ENCODE measurements at places on chromosomes 5 and 9.

GRCh38 chr5:140292212-140293036, 10.5 kb downstream of the PFDN1 start:
- no peak for DNase-seq

- DNase-seq: no peak
Measured at GRCh38 chr9:130892477-130893304, 3.9 kb downstream of the QRFP start.

GRCh38 chr9:114093031-114093471, 6.0 kb downstream of the KIF12 start:
- DNase-seq: no peak

GRCh38 chr5:64384765-64385164, 121.0 kb upstream of the RGS7BP start:
- no peak for DNase-seq

GRCh38 chr5:88858392-88858791, 24.6 kb downstream of the MEF2C start:
- DNase-seq: no peak

DNA sequence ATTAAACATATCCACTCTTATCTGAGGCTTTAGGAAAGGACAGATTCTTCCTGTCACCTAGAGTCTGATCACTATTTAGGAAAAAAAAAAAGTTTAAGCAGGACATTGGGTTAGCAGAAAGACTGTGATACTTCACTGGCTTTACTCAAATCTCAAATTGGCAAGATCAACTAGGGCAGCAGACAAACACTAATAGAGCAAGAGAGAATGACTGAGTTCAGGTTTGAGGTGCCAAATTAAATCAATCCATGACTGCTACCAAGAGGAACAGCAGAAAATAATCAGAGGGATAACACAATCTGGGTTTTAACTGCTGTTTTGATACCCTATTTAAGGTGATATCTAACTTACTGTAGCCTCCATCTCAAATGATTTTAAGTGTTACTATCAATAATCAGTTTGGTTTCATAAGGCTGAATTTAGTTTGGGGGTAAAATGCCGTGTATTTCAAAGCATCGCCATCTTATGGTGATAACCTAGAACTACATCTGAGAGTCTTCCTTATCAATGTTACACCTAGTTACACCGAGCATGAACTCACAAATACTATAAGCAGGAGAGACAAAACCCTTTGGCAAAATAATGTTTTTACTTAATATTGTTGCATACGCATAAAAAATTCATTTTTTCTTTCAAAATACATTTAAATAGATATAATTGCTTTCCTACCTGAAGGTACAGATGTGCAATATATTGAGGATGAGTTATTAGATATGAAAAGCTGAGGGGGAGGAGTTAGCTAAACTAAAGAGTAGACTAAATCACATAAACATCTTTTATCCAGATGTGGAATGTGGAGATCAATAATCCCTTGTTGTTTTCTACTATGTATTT, 286.4 kb upstream of the CDH12 start:
- no peak for DNase-seq

- no peak for DNase-seq
Measured at GRCh38 chr9:131312822-131313770, 23.6 kb downstream of the PLPP7 start.

- DNase-seq: no peak
Measured at GRCh38 chr9:121225240-121225639, 23.6 kb upstream of the RAB14 start.

- DNase-seq: no peak
Measured at GRCh38 chr9:117178596-117179375, 236.1 kb downstream of the ASTN2 start.

DNA sequence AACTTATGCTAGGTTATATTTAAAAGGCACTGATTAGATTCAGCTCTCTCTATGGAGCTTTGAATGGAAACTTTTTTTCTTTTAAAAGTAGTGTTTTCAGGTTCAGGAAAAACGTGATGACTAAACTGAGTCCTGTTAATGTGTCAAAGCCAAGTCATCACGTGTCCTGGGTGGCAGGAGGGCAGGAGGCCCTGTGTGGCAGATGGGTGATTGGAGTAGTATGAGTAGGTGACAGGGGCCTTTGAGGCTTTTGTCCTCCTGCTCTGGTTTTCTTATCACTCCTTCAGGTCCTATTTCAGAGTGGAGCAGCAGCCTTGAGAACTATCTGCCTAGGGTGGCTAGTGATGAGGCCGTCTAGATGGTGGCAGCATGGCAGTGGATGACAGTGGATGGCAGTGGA, 17.7 kb upstream of the CARTPT start:
- DNase-seq: no peak

DNA sequence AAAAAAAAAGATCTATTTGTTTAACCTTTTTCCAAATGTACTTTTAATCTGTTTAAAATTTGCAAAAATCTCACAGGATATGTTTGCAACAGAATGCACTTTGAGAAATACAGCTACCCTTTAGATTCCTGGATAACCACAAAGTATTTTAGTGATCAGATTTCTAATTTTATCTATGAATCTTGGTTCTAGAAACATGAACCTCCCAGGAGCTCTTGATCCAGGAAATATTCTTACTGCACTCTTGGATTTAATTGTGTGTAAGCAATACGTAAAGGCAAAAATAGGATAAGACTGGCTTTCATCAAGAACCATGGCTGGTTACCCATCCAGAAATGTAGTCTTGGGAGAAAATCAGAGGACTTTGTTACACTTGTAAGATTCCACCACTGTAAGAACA, 1581.8 kb upstream of the WWC1 start:
- no peak for DNase-seq

- DNase-seq: no peak
Measured at GRCh38 chr5:5218396-5218795, 78.3 kb downstream of the ADAMTS16 start.

DNA sequence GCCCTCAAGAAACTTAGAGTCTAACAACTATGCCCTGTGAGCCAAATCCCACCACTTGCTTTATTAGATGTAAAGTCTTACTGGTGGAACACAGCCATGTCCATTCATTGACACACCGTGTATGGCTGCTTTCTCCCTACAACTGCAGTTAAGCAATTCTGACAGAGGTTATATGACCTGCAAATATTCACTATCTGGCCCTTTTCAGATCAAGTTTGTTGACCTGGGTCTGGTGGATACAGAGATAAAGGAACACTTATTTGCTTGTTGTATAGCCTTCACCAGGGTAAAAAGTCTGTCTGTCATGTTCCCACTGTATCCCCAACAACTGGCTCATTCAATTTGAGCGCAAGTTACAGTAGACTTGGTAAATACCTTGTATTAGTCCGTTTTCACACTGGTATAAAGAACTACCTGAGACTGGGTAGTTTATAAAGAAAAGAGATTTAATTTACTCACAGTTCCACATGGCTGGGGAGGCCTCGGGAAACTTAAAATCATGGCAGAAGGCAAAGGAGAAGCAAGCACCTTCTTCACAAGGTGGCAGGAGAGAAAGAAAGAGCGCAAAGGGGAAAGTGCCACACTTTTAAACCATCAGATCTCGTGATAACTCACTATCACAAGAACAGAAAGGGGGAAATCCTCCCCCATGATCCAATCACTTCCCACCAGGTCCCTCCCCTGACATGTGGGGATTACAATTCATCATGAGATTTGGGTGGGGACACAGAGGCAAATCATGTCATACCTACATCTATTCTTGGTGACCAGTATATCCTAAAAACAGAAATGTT, 27.9 kb downstream of the DEPDC1B start:
- DNase-seq: no peak

- no peak for DNase-seq
Measured at GRCh38 chr9:16817002-16817401, 53.5 kb downstream of the BNC2 start.

DNA sequence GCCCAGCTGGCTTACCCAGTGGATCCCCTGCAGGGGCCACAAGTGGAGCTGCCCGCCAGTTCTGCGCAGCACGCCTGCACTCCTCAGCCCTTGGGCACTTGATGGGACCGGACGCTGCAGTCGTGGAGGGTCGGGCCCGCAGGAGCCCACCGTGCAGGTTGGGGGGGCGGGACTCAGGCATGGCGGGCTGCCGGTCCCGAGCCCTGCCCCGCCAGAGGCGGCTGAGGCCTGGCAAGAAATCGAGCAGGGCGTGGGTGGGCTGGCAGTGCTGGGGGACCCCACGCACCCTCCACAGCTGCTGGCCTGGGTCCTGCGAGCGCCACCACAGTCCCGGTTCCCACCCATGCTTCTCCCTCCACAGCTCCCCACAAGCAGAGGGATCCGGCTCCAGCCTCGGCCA, 19.2 kb upstream of the BTNL3 start:
- no peak for DNase-seq

DNA sequence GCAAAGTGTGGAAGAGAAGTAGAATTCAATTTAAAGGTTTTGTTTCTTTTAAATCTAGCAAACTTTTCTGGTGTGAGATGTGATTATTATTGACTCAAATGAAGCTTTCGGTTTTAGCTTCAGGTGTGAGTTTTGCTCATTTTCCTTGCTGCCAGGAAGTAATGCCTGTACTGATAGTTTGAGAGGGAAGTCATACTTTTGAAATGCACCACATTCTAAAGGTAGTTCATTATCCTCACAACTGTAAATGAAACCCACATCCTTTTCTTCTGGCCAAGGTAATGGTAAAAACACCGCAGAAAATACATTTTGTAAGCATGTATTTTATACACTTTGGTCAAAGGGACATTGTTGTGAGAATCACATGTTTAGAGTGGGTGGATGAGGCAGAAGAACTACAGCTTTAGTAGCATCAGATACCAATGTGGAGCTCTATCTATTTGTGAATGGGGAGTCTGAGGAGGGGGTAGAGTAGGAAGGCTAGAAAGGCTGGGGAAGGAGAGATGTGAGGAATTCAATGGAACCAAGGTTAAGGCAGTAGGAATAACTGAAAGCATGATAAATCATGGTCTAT, 167.0 kb upstream of the CDKN2B start:
- no peak for DNase-seq

GRCh38 chr5:139633295-139634027, 14.7 kb upstream of the CXXC5 start:
- no peak for DNase-seq

DNA sequence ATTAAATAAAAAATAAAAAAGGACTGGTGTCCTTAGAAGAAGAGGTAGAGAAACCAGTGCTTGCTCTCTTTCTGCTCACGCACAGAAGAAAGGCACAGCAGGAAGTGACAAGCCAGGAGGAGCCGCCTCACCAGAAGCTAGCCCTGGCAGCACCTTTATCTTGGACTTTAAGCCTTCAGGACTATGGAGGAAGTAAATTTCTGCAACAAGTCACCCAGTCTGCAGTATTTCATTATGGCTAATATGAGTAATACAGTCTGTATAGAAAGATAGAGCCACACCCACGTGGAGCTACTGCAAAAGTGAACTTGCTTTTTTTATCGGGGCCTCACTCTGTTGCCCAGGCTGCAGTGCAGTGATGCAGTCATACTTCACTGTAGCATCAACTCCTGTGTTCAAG, 68.4 kb downstream of the PDZD2 start:
- DNase-seq: no peak

DNA sequence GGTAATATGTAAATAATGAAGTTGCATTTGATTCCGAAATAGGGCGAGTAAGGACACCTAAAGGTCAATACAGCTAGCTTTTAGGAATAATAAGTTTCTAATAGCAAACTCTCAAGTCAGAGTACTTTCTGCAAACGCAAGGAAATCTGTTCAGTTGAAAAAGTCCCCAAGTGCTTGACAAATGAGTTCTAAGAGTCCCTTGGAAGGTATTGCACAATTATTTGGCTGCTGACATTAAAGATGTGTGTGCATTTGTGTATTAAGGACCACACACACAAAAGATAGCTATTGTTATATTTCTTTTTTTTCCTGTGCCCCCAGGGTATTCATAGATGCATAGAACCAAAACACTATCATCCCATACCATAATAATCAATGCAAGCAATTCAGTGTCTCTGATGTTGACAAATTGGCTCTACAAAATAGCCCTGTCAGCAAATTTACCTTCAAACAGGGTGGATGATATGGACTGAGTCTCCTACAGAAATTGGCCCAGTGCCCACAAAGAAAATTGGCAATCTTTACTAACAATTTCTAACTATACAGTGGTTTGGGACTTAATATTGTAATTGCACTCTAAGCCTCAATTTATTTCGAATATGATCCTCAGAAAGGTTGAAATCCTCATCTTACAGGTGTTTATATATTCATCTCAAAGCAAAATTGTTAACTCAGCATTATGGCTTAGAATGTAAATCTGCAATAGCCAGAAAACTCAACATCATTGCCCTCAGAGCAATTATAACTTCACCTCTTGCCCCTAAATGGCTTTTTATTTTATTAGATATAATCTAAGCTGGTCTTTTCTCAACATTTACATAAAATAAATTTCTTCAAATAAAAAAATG, 827.2 kb downstream of the MAT2B start:
- DNase-seq: no peak

- no peak for DNase-seq
Measured at GRCh38 chr5:136082390-136083193, 50.1 kb upstream of the SMAD5 start.

All from right renal cortex interstitium (tissue), 3 donors.